ENCODE measurements at places on chromosomes 13 and 19. TPM values are rescaled to one million over a fixed set of nuclear protein-coding genes. Genes with fewer than 3 reads are reported as not detected.

Gene MAG
- not detected for total RNA-seq

- peak; percentile 33 for DNase-seq
These were observed at the start of gene MLNR for GRCh38 chr13:49220036-49220855. Gene MLNR (plus strand): TSS chr13:49220338. CDS start chr13:49220338, 0 bp downstream.

- no peak for DNase-seq
These were observed 81.8 kb downstream of the GPR12 start for GRCh38 chr13:26678796-26679195.

DNA sequence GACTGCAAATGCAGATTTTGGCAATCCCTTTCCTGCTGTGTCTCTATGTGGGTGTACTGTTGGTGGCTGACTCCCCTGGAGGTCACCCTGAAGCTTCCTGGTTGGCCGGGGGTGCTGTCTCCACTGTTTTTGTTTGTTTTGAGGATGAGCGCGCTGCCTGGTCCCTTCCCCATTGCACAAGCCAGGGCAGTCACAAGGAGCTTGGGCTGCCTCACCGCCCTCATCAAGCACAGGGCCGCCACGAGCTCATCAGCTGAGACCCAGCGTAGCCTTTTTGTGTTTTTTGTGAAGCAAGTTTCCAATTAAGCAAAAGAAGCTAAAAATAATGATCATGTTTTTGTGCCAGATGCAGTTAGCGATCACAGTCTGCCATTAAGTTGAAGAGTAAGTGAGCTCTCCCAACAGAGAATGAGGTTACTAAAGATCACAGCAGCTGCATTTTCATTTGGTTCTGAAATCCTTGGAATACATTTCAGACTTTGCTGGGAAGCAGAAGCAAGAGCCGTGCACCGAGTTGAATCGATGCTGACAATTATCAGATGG is 57.8 kb downstream of the GGACT start:
- no peak for DNase-seq

Gene FGF14
- 0.75 TPM for total RNA-seq

Gene B3GNT8
- total RNA-seq: 0.86 TPM

GRCh38 chr13:38361542-38362262 is 12.1 kb downstream of the UFM1 start:
- DNase-seq: no peak

All from neural crest cell (in vitro differentiated cells).